ENCODE measurements at places on chromosomes 11 and 22.
A peak's percentile ranks its signal among the peaks of the same experiment; 100 is the strongest.

GRCh38 chr11:105577641-105578040 lies 32.2 kb upstream of the GRIA4 start:
- no peaks in the 10 kb centered on the region for H3K36me3 ChIP-seq
- no peaks in the 10 kb centered on the region for H3K4me1 ChIP-seq
- H3K27me3 ChIP-seq: no peaks in the 10 kb centered on the region

GRCh38 chr11:120097721-120098385 lies 40.1 kb downstream of the TRIM29 start:
- H3K4me1 ChIP-seq: peaks cover 29% of the 10 kb centered on the region
- no peaks in the 10 kb centered on the region for H3K36me3 ChIP-seq
- no peak for DNase-seq
- H3K4me3 ChIP-seq: no peak overlapping the region
- H3K27ac ChIP-seq: no peak overlapping the region

DNA sequence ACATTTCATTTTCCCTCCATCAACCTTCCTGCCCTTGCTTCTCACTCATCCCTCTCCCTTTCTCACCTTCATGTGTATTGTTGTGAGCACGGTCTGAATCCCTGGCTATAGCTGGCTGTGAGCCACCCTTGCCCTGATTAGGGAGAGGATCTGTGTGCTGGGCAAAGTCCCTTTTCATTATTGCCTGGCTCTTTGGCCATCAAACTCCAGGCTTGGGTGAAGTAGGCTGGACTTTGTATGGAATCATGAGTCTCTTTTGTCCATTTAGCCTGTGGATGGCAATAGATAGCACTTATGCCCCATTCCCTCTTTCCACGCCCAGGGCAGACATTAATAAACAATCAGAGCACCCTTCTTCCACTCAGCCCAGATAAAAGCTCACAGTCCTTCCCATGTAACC lies 6.7 kb downstream of the MYO18B start:
- no peaks in the 10 kb centered on the region for H3K36me3 ChIP-seq
- no peak overlapping the region for H3K4me3 ChIP-seq
- no peak overlapping the region for H3K27ac ChIP-seq
- no peak for DNase-seq

DNA sequence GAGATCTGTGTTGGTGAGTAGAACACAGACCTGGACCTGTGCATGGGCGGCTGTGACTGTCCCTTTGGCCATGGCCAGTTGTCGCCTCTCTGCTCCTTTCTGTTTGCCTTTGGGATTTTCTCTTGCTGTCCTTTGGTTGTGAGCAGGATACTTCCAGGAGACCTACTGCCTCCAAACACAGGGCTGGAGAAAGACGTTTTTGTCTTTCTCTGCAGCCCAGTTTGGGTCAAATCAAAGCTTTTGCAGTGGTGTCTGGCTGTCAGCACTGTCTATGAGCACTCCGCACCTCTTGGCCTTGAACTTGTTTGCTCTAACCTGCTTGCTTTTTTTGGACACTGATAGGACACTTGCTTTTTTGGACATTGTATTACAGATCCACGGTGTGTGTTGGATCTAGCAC lies 108.9 kb upstream of the SORL1-AS1 start:
- DNase-seq: no peak
- H3K27ac ChIP-seq: no peak overlapping the region
- H3K27me3 ChIP-seq: no peaks in the 10 kb centered on the region
- H3K4me1 ChIP-seq: peaks cover 21% of the 10 kb centered on the region
- no peak overlapping the region for H3K4me3 ChIP-seq
- peaks cover 70% of the 10 kb centered on the region for H3K36me3 ChIP-seq

DNA sequence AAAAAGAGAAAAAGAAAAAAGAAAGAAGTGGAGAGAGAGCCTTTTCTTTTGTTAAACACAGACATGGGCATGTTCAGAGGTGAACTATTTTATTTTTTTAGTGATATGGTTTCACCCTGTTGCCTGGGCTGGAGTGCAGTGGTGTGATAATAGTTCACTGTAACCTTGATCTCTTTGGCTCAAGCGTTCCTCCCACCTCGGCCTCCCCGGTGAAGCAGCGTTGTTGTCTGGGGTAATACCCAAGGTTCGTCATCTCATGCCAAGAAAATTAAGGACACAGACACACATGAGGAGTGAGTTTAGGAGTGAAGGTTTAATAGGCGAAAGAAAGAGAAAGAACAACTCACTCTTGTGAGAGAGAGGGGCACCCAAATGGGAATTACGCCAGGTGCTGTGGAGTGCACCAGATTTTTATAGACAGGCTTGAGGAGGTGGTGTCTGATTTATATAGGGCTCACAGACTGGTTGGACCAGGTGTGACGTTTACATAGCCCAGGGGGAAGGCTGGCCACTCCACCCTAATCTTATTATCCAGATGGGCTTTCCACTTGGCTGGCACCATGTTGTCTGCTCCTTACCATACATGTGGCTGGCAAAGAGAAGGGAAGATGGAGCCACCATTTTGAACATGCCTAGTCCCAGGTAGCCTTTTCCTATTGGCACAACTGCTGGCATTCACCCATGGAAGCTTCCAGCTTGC lies 42.3 kb downstream of the GRAMD1B start:
- no peak overlapping the region for H3K4me3 ChIP-seq
- no peaks in the 10 kb centered on the region for H3K4me1 ChIP-seq
- no peak for DNase-seq
- no peaks in the 10 kb centered on the region for H3K36me3 ChIP-seq
- no peak overlapping the region for H3K27ac ChIP-seq

DNA sequence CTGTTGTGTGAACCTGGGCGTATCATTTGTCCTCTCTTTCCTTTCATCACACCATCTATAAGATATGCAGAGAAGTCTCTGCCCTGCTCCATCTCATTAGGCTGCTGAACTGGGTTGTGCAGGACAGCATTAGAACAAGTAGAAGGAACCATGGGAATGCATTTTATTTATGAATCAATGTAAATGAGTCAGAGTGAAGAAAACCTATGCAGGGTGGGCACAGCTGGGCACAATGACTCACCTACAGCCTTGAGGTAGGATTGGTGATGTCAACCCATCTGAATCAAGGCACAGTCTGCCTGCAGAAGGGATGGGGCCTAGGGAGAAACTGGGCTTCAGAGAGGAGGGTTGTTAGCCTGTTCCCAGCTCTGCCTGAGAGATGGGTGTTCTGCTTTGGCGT lies 123.4 kb downstream of the CSNK2A3 start:
- H3K27me3 ChIP-seq: no peaks in the 10 kb centered on the region
- H3K4me3 ChIP-seq: no peak overlapping the region
- DNase-seq: no peak
- no peak overlapping the region for H3K27ac ChIP-seq
- H3K36me3 ChIP-seq: no peaks in the 10 kb centered on the region

GRCh38 chr11:73242251-73243092 lies 24.4 kb downstream of the P2RY2 start:
- H3K4me1 ChIP-seq: peaks cover 11% of the 10 kb centered on the region
- no peaks in the 10 kb centered on the region for H3K27me3 ChIP-seq
- H3K4me3 ChIP-seq: peak overlapping the region; percentile 59

DNA sequence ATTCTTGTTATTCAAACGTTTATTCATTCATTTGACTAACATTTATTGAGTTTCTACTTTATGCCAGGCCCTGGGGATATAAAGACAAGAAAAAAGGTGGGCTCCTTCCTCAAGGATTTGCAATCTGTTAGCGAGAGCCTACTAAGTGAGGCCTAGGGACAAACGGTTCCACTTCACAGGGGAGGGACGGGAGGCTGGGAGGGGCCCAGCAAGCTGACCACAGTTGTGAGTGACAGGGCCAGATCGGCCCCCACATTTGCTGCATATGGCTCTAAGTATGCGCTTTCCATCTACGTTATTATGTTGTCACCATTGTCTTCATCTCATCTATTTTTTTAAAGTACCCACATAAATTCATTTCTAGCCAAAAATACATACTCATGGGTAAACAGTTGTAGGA lies 271.1 kb downstream of the BUD13 start:
- H3K4me1 ChIP-seq: no peaks in the 10 kb centered on the region
- H3K36me3 ChIP-seq: no peaks in the 10 kb centered on the region
- H3K27ac ChIP-seq: no peak overlapping the region
- H3K27me3 ChIP-seq: peaks cover 20% of the 10 kb centered on the region
- H3K4me3 ChIP-seq: no peak overlapping the region

DNA sequence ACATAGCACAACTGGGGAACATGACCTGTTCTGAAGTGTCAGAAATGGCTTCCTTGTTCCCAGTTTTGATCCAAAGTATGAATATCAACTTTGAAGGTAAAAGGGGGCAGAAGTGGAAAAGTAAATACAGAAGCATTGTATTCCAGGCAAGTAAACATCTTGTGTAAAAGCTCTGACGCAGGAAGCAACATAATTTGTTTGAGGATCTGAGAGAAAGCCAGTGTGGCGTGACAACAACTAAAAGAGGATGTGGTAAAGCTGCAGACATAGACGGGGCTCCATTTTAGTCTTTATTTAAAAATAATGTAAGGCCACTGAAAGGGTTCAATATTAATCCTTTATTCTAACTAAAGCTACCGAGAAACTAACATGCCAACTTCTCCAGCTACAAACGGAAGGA lies 310.2 kb downstream of the DLG2 start:
- H3K4me1 ChIP-seq: peaks cover 27% of the 10 kb centered on the region
- H3K36me3 ChIP-seq: no peaks in the 10 kb centered on the region
- no peak overlapping the region for H3K4me3 ChIP-seq
- no peak overlapping the region for H3K27ac ChIP-seq
- peak; percentile 9 for DNase-seq
- H3K27me3 ChIP-seq: no peaks in the 10 kb centered on the region

GRCh38 chr22:37676736-37677492 lies 1.5 kb downstream of the LGALS1 start:
- H3K4me1 ChIP-seq: peaks cover 75% of the 10 kb centered on the region
- peak overlapping the region; percentile 70 for H3K4me3 ChIP-seq
- H3K27ac ChIP-seq: peak overlapping the region; percentile 90
- peak; percentile 98 for DNase-seq

DNA sequence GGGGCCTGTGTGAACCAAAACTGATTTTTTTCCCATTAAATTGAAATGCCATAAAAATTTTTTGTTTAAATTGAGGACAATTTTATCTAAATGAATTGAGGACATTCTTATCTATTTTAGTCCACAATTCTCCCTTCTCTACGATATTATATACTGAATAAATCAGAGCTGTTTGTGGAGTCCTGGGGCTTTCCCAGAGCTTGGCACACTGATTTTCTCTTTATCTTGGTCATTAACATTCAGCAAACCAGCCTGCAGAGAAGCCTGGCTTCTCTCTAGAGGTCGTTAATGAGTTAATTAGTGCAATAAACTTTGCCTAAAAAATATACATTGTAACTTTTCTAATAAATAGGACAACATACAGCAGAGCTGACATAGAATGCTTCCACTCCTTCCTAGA lies 615.7 kb downstream of the NELL1 start:
- H3K4me3 ChIP-seq: no peak overlapping the region
- no peaks in the 10 kb centered on the region for H3K4me1 ChIP-seq
- H3K36me3 ChIP-seq: no peaks in the 10 kb centered on the region
- no peak overlapping the region for H3K27ac ChIP-seq
- no peak for DNase-seq

- H3K36me3 ChIP-seq: no peaks in the 10 kb centered on the region
- DNase-seq: no peak
- H3K27me3 ChIP-seq: no peaks in the 10 kb centered on the region
- no peak overlapping the region for H3K4me3 ChIP-seq
- no peaks in the 10 kb centered on the region for H3K4me1 ChIP-seq
- no peak overlapping the region for H3K27ac ChIP-seq
These were observed 302.0 kb upstream of the NARS2 start for GRCh38 chr11:78876676-78877075.

DNA sequence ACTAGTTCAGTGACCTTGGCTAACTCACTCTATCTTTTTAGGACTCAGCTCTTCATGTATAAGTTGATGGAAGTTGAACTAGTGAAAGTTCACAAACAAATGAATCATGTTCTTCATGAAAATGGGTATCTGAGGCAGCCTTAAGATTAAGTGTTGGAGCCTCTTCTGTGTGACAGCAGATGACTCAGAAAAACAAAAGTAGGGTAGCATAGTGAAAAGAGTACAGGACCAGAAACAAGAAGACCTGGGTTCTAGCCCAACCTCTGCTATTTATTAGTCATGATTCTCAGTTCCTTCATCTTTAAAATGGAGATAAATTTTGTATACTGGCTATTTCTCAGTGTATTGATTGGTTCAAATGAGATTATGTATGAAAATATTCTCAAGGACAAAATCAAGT lies 60.2 kb downstream of the USP35 start:
- no peak overlapping the region for H3K27ac ChIP-seq
- H3K4me1 ChIP-seq: peaks cover 3% of the 10 kb centered on the region
- H3K36me3 ChIP-seq: peaks cover 29% of the 10 kb centered on the region
- DNase-seq: no peak
- H3K4me3 ChIP-seq: no peak overlapping the region
- H3K27me3 ChIP-seq: no peaks in the 10 kb centered on the region

GRCh38 chr11:111617286-111617685 lies 15.0 kb downstream of the SIK2 start:
- H3K27me3 ChIP-seq: no peaks in the 10 kb centered on the region
- H3K4me3 ChIP-seq: no peak overlapping the region
- H3K4me1 ChIP-seq: no peaks in the 10 kb centered on the region
- H3K36me3 ChIP-seq: peaks cover 17% of the 10 kb centered on the region

DNA sequence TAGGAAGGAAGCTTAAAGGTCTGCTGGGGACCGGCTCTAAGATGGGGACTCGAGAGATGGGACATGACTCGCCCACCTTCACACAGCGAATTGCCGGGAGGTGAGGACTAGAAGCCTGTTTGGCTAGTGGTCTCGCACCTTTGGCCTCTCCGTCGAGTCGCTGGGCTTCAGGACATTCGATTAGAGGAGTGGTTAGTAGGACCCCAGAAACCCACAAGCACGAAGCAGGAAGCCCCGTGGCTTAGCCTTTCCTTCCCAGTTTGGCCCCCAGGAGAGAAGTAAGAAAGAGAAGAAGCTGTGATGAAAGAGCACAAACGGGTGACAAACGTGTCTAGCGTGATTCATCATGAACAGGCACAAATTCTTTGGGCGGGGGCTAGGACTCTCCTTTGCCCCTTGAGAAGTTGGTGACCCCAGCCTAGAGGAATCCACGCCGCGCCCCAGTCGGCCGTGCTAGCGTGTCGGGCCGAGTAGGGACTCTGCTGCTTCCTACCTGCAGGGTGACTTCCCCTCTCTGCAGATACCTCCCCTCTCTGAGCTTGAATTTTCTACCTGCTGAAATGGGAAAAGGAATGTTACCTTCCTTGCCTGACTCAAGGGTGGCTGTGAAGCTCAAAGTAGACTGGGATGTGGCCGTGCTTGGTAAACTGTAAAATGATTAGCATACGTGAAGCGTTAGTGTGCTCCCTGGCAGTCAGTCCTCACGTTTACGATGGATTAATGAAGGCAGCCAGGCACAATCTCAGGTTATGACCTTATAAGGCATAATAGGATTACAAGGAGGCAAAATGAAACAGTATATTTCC lies 1.1 kb upstream of the ADM start:
- no peak overlapping the region for H3K27ac ChIP-seq
- peaks cover 26% of the 10 kb centered on the region for H3K27me3 ChIP-seq
- DNase-seq: peak; percentile 76
- peaks cover 11% of the 10 kb centered on the region for H3K4me1 ChIP-seq
- H3K4me3 ChIP-seq: peak overlapping the region; percentile 78

- no peak overlapping the region for H3K27ac ChIP-seq
- no peak overlapping the region for H3K4me3 ChIP-seq
These were observed 105.2 kb downstream of the MAML2 start for GRCh38 chr11:96237766-96238266.

Measured in common myeloid progenitor, CD34-positive (primary cell).